ENCODE measurements at places on chromosomes 2 and 18.

GRCh38 chr18:2360861-2361260, 210.4 kb downstream of the METTL4 start:
- no peak for DNase-seq

DNA sequence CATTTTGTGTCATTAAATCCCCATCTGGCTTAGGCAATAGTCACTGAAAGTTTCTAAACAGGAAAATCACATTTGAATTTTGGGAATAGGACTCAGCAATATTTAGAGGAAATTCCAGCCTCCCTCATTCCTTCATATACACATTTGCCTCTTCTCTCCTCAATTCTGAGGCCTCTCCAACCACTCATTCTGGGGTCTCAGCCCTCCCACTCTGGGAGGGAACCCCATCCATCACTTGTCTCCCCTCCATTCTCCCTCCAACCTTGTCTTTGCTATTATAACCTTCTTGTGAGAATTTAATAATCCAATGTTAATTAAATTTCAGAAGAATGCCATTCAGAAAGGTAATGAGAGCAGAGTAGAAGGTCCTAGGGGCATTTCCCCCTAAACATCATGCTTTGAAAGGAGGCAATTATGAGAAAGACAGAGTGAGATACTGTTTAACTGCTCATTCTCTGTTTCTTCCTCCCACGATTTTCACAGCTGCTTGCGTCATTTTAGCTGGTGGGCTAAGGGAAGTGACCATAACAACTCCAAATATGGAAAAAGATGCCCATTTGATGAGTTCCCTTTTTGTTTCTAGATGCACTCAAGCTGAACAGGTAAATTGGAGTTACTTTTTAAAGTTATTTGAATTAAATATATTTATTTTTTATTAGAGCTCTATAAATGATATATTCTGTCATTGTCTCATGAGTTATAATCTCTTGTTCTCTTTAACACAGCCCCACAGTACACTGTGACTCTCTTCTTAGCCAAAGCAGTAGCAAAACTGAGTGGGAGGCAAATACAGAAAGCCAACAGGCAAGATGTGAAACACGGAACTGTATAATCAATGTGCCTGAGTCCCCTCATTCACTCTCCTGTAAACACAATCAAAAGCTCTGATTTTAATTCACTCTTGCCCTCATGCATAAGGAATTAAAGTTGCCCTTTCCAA, 135.1 kb downstream of the DLGAP1 start:
- no peak for DNase-seq

DNA sequence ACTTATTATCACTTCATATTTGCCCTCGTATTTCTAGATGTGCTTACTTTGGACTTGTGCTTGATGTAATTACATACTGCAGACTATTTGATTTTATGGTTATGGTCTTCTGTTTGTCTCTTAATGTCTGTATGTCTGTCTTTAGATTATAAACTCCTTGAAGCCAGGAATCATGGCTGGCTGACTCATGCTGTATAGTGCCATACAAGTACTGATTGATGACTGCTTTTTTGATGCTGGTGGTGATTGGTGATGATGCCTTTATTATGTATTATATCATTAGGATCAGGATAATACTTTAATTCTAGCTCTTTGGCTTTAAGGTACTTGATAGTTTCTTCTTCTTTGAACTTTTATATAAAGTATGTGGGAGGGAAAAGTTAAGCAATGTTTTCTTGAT, 17.3 kb downstream of the SMCHD1 start:
- no peak for DNase-seq

GRCh38 chr2:58336416-58336815, 95.3 kb upstream of the FANCL start:
- no peak for DNase-seq

GRCh38 chr2:199646439-199646838, 188.7 kb upstream of the SATB2 start:
- DNase-seq = no peak

DNA sequence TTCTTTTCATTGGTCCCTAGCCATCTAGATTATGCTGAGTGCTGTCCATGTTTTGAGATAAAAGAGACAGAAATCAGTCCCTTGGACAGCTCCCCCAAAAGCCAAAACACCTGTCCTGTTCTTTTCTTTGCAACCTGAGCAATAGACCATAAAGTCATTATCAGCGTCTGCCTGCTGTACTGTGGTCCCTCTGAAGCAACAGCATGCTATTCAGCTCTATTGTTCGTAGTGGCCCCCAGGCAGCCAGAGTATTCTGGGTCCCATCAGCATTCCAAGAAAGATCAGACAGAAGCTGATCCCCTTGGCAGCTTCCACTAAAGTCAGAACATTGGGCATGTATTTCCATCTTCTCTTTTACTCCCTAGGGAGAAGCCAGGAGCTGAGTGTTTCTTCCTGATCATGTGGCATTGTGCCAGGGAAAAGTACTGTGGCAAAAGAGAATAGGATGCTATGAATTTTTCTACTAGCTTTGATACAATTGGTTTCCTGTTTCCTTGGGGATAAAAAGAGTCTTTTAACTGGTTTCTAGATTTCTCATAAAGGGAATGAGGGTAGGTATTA, 33.6 kb upstream of the ZSWIM2 start:
- no peak for DNase-seq

- DNase-seq = no peak
These were observed 279.8 kb downstream of the RBM43 start for GRCh38 chr2:150981826-150982225.

DNA sequence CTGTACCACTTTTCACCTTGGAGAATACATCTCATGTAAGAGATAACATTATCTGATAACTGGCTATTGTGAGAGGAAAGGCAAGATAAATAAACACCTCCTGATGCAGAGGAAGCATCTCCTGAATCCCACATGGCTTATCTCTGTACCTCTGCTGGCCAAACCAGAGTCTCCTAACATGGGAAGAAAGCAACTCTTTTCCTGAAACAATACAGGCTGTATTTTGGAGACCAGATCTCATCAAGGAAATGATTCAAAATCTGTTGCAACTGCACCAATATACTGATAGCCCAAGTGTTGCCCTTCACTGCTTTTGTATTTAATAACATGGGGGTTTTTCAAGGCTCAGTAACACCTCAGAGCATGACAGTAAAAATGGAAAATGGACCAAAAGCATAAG, 106.9 kb downstream of the MREG start:
- no peak for DNase-seq

- no peak for DNase-seq
These were observed 58.7 kb downstream of the TMEM18 start for GRCh38 chr2:618422-618990.

DNA sequence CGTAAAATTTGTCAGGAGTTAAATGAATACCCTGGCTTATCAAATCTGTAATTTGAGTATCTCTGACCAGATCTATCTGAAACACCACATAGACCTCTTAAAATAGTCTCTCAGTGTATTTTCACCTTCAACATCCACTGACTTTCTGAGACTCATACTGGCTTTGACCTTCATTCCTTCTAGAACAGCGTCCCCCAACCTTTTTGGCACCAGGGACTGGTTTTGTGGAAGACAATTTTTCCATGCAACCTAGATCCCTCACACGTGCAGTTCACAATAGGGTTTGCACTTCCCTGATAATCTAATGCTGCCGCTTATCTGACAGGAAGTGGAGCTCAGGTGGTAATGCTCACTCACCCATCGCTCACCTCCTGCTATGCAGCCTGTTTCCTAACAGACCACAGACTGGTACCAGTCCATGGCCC, 3.2 kb downstream of the NBAS start:
- no peak for DNase-seq

GRCh38 chr2:24825883-24826772, 32.9 kb downstream of the CENPO start:
- DNase-seq = no peak

- DNase-seq = no peak
These were observed 53.7 kb downstream of the TWIST2 start for GRCh38 chr2:238901461-238902057.

- no peak for DNase-seq
These were observed 35.3 kb downstream of the BCL2 start for GRCh38 chr18:63284173-63284799.

DNA sequence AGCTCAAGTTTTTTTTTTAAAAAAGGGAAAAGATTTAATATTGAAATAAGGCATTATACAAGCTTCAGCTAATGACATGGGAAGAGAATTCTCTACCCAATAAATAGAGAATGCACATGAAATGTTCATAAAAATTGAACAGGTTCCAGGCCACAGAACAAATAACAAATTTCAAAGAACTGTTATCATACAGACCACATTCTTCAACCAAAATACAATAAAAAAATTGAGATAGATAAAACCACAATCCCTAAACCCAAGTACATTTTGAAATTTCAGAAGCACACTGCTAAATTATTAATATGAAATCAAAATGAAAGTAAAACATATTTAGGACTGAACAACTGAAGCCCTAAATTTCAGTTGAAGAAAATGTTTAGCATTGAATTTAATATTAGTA, 89.6 kb downstream of the BCL2 start:
- DNase-seq = no peak

DNA sequence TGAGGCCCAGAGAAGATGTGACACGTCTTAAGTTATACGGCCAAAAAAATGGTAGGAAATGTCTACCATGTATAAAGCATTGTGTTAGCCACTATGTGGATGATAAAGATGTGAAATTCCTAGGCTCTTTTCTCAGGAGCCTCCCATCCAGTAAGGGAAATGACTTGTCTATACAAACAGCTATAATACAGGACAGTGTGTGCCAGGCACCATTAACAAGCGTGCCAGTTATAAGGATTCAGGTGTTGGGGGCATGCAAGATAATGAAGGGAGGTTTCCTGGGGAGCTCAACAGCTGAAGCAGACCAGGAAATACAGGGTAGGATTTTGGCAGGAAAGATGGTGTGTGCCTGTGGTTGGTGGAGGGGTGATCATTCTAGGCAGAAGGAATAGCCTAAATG, 37.6 kb downstream of the ALPK2 start:
- no peak for DNase-seq
